Naive thymus-derived CD8-positive, alpha-beta T cell (primary cell): ENCODE measurements at places on chromosomes 7 and 10. TPM values are rescaled to one million over a fixed set of nuclear protein-coding genes. Genes with fewer than 3 reads are reported as not detected.

- DNase-seq, result no peak
Measured at GRCh38 chr10:95214369-95214768, 20.3 kb downstream of the ACSM6 start.

GRCh38 chr10:123149568-123150270, 1.8 kb downstream of the HMX2 start:
- no peak for DNase-seq

The CD36 gene
- polyA plus RNA-seq, result 0.49 TPM

- no peak for DNase-seq
Measured at GRCh38 chr7:71710442-71710841, 578.5 kb downstream of the GALNT17 start.

GRCh38 chr7:156096771-156097538, 284.7 kb upstream of the SHH start:
- peak; percentile 42 for DNase-seq

The CDH23 gene
- polyA plus RNA-seq, result 0.82 TPM

DNA sequence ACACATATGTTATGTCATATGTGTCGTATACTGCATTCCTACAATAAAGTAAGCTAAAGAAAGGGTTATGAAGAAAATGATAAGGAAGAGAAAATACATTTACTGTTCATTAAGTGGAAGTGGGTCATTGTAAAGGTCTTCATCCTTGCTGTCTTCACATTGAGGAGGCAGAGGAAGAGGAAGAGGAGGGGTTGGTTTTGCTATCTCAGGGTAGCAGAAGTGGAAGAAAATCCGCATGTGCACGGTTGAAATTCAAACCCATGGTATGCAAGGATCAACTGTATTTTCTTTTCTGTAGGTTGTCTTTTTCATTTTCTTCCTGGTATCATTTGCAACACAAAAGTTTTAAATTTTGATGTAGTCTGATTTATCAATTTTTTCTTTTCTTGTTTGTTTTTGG, 6.3 kb downstream of the PLEKHA8 start:
- DNase-seq, result no peak

- DNase-seq, result no peak
Measured at GRCh38 chr7:27677912-27678612, 15.4 kb upstream of the HIBADH start.

The ADIRF gene
- polyA plus RNA-seq, result not detected

DNA sequence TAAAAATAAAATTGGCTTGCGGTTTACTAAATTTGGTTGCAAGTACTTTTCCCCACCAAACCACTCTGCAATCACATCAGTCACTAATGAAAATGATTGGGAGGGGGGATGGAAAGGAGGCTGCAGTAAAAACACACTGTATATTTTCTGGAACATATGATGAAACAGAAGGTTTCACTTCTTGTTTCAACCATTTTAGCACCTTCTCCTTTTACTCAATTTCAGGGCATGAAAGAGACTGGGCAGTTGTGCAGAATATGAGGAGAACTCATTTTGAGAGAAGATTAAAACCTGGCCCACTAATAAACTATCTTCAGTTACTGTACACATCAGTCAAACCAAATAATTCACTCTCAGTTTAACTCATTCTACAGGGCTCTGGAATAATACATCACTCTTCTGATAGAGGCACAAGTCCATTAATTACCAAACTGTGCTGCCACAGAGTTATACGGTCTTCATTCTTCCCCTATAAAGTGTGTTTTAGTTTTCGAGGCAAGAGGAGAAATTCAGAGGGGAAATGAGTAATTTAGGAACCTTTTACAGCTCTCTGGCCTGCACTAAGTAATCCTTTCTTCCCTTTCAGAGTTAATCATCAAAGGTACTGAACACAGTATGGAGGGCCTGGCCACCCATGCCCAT, 25.5 kb downstream of the JAZF1 start:
- DNase-seq, result no peak

GRCh38 chr10:52965509-52965908, 192.9 kb upstream of the MBL2 start:
- DNase-seq, result no peak

The LRRC4 gene
- polyA plus RNA-seq, result not detected

GRCh38 chr7:129955993-129956543, 3.3 kb upstream of the UBE2H start:
- DNase-seq, result no peak

The DKK1 gene
- not detected for polyA plus RNA-seq

The PLEKHA1 gene
- 90.9 TPM for polyA plus RNA-seq

The MDFIC gene
- polyA plus RNA-seq, result 66.5 TPM

- DNase-seq, result no peak
Measured at GRCh38 chr7:35003679-35004303, 33.5 kb downstream of the DPY19L1 start.

The GLI3 gene
- not detected for polyA plus RNA-seq

DNA sequence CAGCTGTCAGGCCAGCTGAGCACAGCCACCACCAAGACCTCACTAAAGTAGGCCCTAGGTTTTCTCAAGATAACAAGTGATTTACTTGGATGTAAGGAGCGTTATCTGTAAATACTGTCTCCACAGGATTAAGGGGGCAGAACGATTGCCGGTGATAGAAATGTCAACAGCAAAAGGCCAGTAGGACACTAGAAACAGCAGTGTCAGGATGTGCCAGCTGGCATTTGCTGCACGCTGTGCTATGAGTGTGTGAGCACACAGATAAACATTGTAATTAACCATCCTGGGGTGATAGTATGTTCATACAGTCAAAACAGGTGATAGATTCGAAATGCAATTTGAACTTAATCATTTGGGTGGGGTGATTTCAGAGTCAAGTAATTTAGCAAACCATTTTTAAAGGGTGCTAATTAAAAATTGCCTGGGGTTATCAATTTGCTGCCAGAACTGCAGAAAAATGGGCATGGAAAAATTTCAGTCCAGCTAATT, 36.3 kb upstream of the NOBOX start:
- no peak for DNase-seq

The OPN4 gene
- not detected for polyA plus RNA-seq

GRCh38 chr10:12781976-12782375, 219.5 kb downstream of the CCDC3 start:
- no peak for DNase-seq

DNA sequence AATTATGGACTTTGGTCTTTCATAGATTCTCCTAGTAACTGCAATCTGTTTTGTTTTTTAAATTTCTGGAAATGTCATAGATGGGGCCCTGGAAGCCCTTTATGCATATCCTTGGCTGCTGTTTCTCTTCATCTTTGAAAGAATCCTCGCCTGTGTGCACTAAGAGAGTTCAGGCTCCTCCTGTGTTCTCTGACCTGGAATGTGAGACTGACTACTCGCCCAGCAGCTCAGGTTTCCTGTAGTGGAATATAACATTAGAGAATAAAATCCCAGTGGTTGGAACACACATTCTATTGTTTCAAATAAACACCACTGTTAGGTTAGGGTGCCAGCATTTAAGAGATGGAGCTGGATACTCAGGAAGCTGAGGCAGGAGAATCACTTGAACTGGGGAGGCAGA, 56.3 kb downstream of the WDFY4 start:
- DNase-seq, result no peak

- DNase-seq, result no peak
Measured at GRCh38 chr10:14039968-14040668, 290.6 kb downstream of the FRMD4A start.

DNA sequence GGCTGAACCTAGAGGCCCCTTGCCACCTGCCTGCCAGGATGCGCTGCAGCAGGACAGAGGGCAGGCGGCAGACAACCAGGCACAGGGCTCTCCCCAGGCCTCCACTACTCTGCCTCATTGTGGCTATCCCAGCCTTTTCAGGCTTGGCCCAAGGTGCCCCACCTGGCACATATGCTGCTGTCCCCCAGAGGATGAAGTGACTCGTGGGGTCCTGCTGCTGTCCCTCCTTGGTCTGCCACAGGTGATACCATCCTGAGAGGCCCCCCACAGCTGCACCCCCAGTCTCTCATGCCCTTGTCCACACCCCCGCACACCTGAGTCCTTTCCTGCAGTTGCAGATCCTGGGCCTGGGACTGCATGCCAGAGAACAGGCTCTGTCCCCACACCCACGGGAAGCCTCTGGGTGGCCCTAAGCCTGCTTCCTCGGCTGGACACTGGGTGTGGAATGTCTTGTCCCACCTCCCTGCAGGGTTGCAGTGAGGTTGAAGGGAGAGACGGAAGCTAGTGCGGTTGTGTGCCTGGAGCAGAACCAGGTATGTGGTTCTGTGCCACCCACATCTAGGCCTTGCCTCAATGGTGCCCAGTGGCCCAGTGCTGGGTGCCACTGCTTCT, 55.3 kb downstream of the RASGEF1A start:
- DNase-seq, result no peak

The GALNT17 gene
- not detected for polyA plus RNA-seq

DNA sequence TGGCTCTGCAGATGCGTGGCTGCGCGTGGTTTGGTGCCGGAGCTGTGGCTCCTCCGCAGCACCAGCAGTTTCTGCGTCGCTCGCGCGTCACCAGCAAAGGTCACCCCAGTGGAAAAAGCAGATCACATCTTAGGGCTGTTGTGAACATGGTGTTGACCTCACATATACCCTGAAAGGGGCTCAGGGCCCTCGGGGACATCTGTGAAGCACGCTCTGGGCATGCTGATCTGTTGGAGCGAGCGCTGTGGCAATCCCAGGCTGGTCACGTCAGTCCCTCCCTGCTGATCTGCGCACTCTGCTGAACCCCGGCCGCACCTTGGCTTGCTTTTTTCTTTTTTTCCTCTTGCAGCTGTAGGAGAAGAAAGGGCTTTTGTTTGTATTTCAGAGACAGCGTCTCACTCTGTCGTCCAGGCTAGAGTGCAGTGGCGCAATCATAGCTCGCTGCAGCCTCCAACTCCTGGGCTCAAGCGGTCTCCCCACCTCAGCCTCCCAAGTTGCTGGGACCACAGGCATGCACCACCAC, 33.3 kb upstream of the AP5Z1 start:
- DNase-seq, result no peak

DNA sequence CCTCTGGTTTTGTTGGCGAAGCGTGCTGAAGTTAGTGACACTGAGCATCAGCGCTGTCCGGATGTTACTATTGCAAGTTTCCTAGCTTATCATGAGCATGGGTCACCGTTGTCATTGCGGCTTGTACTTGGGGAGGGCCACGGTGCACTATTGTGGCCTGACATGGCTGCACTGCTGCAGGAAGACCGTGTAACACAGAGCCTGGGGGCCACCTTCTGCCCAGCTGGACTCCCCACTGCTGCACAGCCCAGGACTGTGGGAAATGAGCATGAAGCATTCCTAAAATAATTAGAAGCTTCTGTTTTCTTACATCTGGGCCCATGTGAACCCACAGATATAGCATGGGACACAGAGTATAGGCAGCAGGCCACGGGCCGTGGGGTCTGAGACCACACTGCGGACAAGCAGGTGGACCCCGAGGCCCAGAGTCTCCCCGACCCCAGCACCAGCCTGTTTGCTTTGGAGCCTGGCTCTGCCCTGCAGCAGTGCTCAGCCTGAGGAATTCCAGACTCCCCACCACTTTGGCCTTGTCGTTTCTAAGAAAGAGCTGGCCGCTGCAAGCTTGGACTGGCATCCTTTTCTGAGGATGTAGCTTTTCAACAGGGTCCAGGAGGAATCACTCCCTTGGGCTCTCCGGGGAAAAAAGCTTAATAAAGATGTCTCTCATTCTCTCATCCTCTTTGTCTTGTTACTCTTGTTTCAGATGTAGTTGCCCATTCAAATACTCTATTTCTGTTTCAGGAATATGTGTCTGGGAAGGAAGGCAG, 179.2 kb downstream of the CCDC3 start:
- DNase-seq, result no peak

GRCh38 chr10:70461397-70462348, 16.9 kb upstream of the PALD1 start:
- peak; percentile 73 for DNase-seq

GRCh38 chr10:14184841-14185315, 145.8 kb downstream of the FRMD4A start:
- peak; percentile 52 for DNase-seq

DNA sequence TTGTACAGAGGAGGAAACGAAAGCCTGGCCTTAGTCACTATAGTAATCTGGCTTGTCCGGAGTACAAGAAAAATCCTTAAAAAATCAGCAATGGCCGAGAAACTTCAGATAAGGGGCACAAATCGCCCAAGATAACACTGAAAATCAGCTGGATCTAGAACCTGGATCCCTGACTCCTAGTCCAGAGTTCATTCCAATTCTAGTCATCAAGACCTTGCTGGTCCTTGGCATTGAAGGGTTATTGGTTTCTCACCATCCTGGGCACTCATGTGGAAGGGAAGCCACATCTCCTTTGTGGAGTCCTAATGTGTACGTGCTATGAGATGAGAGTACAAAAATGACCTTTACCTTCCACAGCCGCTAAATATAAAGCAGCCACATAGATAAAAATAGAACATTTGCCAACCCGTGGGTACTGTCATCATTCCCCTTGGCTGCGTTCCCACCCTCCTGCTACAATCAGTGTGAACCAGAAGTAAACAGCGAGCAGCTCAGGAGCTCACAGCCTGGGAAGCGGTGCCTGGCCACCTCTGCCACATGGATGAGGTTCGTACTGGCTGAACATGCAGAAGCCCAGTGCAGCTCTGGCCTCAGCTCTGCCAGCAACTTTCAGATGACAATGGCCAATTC, 116.0 kb upstream of the PDLIM1 start:
- DNase-seq, result no peak

The CALHM2 gene
- 5.8 TPM for polyA plus RNA-seq

GRCh38 chr7:66379542-66380160, 174.5 kb downstream of the TPST1 start:
- no peak for DNase-seq

The CDC14C gene
- polyA plus RNA-seq, result not detected

DNA sequence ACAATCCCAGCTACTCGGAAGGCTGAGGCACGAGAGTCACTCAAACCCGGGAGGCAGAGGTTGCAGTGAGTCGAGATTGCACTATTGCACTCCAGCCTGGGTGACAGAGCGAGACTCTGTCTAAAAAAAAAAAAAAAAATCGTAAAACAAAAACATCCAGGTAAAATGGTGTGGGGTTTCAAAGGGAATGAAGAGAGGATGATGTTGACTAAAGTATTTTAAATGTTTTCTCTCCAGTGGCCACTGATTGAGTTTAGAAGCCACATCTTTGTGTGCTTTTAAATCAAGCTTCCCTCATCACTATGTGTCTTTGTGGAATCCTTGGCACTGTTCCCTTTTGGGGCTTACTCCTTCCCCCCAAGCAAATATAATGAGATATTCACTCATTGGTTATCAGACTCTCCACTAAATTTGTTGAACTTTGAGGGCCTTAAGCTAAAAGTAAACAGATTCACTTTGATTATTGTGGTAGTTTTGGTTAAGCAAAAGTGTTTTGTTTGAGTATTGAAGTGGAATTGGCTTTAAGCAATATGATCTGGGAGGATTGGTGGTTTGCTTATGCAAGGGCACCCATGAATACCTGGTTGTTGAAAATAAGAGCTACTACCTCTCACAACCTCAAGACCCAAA, 162.9 kb downstream of the CDK14 start:
- DNase-seq, result no peak

The NCF1 gene
- 10.4 TPM for polyA plus RNA-seq

- DNase-seq, result no peak
Measured at GRCh38 chr10:124974131-124974530, 32.2 kb downstream of the ZRANB1 start.

DNA sequence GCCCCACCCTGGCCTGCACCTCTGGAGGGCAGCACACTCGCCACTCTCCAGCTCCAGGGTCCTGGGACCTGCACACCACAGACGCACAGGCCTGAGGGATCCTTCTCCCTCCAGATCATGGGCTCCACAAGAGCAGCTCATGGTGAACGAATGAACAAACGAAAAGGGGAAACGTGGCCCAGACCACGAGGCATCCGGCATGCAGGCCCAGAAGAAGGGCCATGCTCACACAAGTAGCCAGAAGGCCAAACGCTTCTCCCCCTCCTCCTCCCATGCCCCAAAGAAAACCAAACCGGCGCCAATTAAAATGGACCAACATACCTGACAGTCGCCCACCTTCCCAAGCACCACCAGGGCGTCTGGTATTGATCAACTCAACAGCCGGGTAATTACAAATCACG, 30.4 kb downstream of the MAD1L1 start:
- no peak for DNase-seq

- DNase-seq, result no peak
Measured at GRCh38 chr7:118233799-118234198, 9.3 kb downstream of the ANKRD7 start.
